ENCODE measurements at places on chromosomes 7 and 10.

- no peak for DNase-seq
These were observed 47.4 kb downstream of the SGMS1 start for GRCh38 chr10:50576245-50576815.

GRCh38 chr7:27697861-27698430 is 35.3 kb upstream of the HIBADH start:
- no peak for DNase-seq

GRCh38 chr7:42876182-42877068 is 35.4 kb downstream of the C7orf25 start:
- DNase-seq: no peak

GRCh38 chr7:112398534-112398933 is 51.7 kb upstream of the IFRD1 start:
- no peak for DNase-seq

DNA sequence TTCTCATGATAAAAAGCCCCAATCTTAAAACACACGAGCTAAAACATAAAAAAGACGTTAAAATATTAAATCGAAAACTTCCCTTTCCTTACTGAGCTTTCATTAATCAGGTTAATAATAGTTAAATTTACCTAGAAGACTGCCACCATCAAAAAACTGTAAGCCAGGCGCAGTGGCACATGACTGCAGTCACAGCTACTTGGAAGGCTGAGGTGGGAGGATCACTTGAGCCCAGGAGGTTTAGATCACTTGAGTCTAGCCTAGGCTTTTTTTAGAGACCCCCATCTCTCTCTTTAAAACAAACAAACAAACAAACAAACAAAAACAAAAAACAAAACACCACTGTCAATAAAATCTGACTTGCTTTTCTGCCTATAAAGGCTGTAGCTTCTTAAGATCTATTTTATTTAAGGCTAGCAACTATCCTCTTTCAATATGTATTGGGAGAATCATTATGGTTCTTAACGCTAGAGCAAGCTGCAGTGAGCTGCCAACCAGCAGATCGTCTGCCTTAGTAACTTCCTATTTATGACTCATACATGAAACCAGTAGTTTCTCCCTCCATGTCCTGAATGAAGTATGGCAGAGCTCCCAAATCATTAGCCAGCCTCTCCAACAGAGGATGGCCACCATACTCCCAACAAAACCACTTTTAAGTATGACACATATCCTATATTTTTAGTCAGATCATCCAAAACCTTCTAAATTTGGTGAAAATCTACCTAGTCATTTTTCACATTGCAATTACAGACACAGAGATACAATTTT is 163.7 kb downstream of the SRPK2 start:
- no peak for DNase-seq

- DNase-seq: no peak
These were observed 5.3 kb downstream of the CLDN15 start for GRCh38 chr7:101232141-101232850.

DNA sequence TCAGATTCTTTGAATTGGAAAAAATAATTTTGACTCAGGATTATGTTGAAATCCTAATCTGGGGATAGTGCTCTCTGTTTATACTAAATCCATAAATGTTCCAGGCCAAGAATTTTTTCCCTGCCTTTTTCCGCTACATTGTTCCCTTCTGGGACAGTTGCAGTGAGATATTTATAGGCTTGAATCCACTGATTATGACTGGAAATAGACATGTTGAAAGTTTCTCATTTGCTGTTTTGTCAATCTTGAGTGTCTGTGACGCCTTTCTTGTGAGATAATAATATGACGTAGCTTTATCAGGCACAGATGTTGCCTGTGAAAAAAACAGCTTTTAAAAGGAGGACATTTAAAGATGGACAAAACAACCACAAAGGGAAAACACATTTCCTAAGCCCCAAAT is 155.9 kb downstream of the ARID5B start:
- DNase-seq: no peak

- no peak for DNase-seq
These were observed 3.3 kb upstream of the TBXAS1 start for GRCh38 chr7:139825666-139826290.

- DNase-seq: no peak
These were observed 33.6 kb downstream of the VSTM4 start for GRCh38 chr10:49081547-49082275.

- no peak for DNase-seq
These were observed 92.9 kb downstream of the BMPR1A start for GRCh38 chr10:86849181-86849894.

- no peak for DNase-seq
These were observed 7.2 kb downstream of the DBNL start for GRCh38 chr7:44051611-44052220.

DNA sequence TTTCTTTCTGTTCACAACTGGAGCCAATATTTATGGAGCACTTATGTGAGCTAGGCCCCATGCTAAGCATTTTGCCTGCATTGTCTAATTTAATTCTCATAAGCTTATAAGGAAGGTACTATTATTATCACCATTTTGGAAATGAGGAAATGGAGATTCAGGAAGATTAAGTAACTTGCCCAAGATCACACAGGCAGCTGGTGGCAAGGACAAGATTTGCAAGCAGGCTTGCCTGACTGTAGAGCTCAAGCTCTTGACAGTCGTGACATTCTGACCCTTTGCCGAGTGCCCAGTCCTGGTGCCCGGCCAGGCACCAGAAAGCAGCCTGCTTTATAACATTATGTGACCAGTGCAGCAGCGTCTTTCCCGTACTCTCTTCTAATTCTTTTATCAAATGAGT is 38.2 kb downstream of the WNT2 start:
- DNase-seq: no peak

GRCh38 chr7:7519528-7519927 is 16.1 kb downstream of the COL28A1 start:
- DNase-seq: no peak

DNA sequence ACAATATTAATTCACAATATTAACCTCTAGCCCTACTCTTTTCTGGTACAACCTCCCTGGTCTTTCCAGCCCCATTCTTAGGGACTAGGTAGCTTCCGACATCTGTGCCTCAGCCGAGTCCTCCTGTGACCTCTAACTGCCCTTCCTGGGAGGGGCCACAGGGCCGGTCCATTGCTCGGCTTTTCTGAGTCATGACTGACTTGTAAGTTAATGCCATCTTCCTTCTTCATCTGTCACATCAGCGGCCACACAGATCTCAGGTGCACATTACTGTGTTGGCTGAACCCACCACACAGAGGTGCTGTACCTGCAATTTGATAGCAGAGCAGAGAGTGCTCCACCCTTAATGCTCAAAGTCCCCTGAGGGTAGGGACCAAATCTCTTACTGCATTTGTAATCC is 4.1 kb upstream of the CPA4 start:
- no peak for DNase-seq

DNA sequence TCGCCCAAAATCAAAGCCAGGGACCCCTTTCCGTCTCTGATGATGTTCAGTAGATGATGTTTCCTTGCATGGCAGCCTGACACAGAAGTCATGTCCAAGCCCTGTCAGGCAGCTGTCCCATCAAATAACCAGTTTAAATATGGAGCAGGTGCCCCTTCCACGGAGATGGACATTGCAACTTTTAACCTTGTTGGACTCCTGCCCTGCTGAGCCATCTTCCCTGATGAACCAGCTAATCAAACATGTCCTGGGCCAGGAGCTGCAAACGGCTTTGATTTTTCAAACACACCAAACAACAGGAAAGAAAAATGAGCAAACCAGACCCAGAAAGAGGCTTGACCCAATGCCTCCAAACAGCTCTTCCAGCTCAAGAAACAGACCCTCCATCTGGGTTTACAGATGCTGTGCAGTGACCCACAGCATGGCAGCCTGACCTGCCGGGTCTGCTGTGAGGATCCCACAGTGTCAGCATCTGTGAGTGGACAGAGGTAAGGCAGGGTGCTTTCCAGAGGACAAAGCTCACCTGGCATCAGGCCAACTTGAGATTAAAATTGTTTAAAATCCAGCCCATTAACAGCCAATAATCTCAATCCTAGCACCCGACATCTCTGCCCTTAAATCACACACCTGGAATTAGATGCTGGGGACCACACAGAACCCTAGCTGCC is 372.6 kb downstream of the GRID1 start:
- DNase-seq: no peak

- no peak for DNase-seq
These were observed 22.4 kb upstream of the SMC3 start for GRCh38 chr10:110544958-110545537.

DNA sequence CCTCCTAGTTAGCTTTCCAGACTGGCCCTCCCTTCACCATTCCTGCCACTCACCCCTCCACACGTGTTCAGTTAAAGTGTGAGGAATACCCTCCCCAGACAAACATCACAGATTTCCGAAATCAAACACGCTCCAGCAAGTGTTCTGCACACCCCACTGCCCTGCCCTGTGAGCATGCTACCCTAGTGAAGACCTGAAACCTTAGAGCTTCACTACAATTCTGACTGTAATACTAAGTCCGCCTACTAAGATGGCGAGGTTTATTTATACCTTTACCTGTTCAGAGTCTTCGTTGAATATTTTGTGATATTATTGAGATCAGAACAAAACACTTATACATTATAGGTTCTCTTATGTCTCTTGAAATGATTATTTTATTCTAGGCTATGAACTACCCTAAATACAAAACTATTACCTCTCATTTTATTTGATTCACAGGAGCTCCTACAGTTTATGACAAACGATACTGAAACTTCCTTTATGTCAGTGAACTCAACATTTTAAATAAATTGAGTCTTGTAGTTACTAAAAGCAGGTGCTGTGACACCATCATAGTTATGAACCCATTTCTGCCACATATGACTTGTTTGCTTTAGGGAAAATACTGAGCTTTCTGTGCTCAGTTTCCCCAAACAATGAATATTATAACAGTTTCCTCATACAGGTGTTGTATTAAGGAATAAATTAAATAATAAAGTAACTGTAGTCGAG is 8.6 kb downstream of the SCIN start:
- DNase-seq: no peak

GRCh38 chr10:99777918-99778714 is 4.3 kb upstream of the ABCC2 start:
- DNase-seq: no peak

DNA sequence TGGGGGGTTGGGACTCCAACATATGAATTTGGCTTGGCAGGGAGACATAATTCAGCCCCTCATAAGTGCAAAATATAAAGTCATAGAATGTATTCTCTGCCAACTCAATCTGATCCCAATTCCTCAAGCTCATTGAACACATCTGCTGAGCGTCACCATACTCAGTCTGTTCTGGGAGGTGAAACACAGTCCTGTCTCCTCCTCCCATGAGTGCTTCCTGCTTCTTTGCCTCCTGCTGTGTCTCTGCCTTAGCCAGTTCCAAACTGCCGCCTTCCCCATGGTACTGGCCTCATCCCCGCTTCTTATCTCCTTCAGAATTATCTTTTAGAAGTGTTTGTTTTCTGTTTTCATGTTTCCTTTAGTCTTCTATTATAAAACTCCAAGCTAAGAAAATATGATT is 365.5 kb downstream of the TNS3 start:
- DNase-seq: no peak

DNA sequence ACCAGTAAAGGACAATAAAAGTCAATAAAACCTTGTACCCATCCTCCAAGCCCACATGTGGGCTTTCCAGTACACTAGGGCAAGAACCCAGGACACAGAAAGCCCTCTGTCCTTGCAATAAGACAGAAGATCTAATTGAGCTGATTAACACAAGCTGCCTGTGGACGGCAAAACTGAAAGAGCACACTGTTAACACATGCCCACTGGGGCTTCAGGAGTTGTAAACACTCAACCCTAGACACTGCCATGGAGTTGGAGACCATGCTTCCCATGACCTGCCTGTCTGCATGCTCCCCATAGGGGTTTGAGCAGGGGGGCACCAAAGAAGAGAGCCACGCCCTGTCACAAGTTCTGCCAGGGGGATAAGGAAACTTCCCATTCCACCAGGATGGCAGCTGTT is 22.6 kb upstream of the WIPF3 start:
- no peak for DNase-seq

DNA sequence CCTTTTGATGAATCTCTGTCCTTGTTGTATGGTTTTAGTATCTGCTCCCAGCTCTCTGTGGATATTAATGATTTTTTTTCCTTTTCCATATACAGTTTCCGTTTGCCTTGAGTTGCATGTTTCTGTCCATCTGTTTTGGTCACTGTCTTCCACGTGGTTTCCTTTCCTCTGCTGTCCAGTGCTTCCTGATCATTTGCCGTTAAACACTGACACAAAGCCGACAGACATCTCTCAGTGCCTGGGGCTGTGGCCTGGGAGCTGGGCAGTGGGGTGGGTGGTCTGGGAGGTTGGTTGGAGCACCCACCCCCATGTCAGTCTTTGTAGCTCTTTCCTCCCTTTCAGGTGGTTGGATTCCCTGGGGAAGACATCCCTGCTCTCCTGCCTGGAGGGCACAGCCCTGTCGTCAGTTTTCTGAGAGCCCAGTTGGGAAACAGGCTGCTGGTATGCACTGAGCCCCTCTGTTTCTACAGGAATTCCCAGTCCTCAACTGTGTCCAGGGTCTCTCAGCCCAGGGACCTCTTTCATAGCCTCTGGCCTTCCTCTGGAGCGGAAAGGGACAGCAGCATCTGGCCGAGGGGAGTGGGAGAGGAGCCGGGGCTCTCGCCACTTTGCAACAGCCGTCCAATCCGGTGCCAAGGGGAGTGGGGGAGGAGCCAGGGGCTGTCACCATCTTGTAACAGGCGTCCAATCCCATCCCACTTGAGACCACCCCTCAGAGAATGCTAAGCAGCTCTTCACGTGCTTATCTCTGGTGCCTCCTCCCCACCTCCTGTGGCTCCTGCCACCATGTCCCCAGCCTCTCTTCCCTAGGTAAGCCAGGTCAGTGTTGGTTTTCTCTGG is 26.7 kb upstream of the MKI67 start:
- no peak for DNase-seq

GRCh38 chr10:71486484-71487114 is 89.9 kb downstream of the CDH23 start:
- no peak for DNase-seq

- no peak for DNase-seq
These were observed 27.7 kb upstream of the ADGRA1 start for GRCh38 chr10:133060022-133060421.

GRCh38 chr10:121552746-121553145 is 45.5 kb downstream of the FGFR2 start:
- no peak for DNase-seq

DNA sequence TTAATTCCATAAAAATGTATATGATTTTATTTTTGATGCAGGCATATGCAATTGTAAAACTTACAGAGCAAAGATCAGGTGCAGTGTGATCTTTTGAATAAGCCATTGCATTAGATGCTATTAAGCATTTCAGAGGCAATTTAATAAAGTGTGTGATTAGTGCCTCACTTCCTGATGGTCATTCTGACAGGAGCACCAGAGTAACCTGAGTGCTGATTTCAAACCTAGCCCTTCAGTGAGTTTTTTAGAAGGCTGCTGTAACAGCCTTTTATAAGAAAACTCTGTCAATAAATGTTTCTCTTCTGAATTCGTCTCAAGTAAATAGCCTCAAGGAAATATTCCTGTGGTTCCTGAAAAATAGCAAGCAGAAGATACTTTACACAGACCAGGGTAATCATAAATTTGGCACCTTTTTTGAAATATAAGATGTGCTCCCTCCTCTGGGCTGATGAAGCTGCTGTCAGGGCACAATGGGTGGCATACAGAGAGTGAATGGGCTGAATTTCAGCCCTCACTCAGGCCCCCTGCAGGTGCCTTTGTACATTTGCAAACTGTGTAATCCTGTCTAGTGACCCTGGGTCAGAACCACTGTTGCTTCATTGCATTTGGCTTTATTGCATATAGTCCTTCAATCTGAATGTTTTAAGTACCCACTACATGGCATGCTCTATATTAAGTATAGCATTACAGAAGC is 193.7 kb upstream of the CSTF2T start:
- DNase-seq: no peak

- no peak for DNase-seq
These were observed 573.4 kb upstream of the CNTNAP2 start for GRCh38 chr7:145543242-145543641.

- DNase-seq: no peak
These were observed 58.3 kb upstream of the KDM7A start for GRCh38 chr7:140235114-140235513.

Measured in stimulated activated CD4-positive, alpha-beta T cell treated with anti-CD3 and anti-CD28 coated beads, TNF-alpha, amount 100 ng/mL, for 1 hour (primary cell).